ENCODE measurements at places on chromosomes 7 and 10.

- peak; percentile 30 for DNase-seq
These were observed 6.0 kb downstream of the SKIDA1 start for GRCh38 chr10:21519397-21519933.

- DNase-seq: no peak
These were observed 124.6 kb upstream of the CDK13 start for GRCh38 chr7:39825401-39825980.

- DNase-seq: no peak
These were observed 204.9 kb upstream of the SP8 start for GRCh38 chr7:20991544-20991943.

- DNase-seq: no peak
These were observed 59.5 kb upstream of the CAV2 start for GRCh38 chr7:116439841-116440549.

DNA sequence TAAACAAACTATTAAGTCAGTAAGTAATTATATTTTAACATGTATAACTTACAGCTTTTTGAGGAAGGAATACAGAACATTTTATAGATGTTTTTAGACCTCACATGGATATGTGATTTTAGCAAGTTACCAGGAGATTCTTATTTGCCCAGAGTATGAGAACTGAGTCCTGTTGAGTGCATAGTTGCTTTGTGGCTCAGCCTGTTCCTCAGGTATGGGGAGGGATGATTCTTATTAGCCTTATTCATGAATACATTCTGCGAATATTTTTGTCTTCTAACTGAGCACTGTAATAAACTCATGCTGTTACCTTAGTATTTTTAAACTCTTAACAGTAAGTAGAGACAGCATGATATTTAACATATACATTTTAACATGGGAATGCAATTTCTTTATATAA is 17.9 kb downstream of the BTAF1 start:
- no peak for DNase-seq
